Germinal center (tissue), 1 donor: ENCODE measurements at places on chromosomes 16 and 17.

DNA sequence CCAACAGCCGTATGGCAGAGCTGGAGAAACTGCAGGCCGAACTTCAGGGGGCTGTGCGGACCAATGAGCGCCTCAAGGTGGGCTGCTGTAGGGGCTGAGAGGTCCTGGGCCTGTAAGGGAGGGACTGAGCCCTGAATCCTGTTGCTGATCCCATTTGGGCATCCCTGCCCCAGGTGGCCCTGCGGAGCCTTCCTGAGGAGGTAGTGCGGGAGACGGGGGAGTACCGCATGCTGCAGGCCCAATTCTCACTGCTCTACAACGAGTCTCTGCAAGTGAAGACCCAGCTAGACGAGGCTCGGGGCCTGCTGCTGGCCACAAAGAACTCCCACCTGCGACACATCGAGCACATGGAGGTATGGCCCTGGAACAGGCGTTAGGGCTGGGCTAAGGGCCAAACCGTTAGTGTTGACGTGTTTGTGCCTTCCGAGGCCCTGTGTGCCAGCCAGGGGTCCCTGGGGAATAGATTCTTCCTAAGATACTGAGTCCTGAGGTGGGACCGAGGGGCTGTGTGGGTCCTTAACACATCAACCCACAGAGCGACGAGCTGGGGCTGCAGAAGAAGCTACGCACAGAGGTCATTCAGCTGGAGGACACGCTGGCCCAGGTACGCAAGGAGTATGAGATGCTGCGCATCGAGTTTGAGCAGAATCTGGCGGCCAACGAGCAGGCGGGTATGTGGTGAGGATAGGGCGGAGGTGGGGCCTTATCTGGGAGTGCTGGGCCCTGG is 4.2 kb downstream of the RNF40 start:
- no peak for DNase-seq

GRCh38 chr16:49324703-49325102 is 43.1 kb upstream of the CBLN1 start:
- no peak for DNase-seq

- no peak for DNase-seq
Observed at GRCh38 chr17:8310601-8311123, 621 bp downstream of the ARHGEF15 start.

DNA sequence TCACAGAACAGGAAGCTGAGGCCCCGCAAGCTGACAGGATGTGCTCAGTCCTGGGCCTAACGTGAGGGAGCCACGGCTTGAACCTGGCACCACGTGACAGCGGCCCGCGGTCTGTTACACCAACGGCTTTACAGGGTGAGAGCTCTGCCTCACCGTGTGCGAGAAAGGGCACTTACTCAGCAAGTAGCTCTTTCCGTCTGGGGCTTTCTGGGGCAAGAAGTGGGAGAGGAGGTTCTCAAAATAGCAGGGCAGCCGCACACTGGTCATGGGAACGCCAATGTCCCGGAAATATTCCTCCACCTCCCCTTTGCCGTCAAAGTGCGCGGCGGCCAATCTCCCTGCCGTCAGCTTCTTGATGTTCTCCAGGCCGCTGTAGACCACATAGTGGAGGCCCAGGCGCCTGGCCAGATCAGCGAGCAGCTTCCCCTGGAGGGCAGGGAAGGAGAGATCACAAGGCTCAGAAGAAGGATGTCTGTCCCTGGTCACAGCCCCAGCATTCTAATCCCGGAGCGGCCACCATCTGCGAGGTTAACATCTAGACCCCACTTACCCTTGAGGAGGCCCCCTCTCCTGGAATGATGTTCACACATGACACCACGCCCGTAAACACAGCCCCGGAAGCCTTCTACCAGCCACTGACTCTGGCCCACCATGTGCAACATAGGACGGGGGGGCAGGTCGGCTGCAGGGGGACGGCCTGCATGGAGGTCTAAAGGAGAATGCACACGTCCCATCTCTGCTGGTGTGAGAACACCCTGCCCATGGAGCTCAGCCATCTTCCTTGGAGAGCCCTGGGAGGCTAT is 8.2 kb downstream of the NMRAL1 start:
- DNase-seq: no peak

- no peak for DNase-seq
Observed at GRCh38 chr17:2958706-2959222, 104.6 kb downstream of the OR1D5 start.

- no peak for DNase-seq
Observed at GRCh38 chr16:12025472-12025871, 48.9 kb downstream of the SNX29 start.

GRCh38 chr17:32971171-32971570 is 20.5 kb upstream of the SPACA3 start:
- no peak for DNase-seq

DNA sequence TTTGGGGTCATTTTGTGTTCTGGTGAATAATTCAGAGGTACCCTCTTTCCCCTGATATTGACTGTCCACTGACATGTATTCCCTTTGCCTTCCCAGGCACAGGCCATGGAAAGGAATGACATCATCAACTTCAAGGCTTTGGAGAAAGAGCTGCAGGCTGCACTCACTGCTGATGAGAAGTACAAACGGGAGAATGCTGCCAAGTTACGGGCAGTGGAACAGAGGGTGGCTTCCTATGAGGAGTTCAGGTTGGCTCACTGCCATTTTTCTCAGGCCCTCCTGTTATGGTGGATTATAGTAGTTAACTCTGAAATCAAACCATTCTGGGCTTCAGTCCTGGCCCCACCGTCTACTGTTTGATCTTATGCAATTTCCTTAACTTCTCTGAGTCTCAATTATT is 1.6 kb upstream of the EFTUD2 start:
- no peak for DNase-seq

GRCh38 chr16:82236415-82236814 is 66.4 kb upstream of the MPHOSPH6 start:
- no peak for DNase-seq

- no peak for DNase-seq
Observed at GRCh38 chr16:58026705-58027160, 1.2 kb downstream of the MMP15 start.

- DNase-seq: peak; percentile 60
Observed at GRCh38 chr16:26795184-26795583, 271.5 kb upstream of the C16orf82 start.

DNA sequence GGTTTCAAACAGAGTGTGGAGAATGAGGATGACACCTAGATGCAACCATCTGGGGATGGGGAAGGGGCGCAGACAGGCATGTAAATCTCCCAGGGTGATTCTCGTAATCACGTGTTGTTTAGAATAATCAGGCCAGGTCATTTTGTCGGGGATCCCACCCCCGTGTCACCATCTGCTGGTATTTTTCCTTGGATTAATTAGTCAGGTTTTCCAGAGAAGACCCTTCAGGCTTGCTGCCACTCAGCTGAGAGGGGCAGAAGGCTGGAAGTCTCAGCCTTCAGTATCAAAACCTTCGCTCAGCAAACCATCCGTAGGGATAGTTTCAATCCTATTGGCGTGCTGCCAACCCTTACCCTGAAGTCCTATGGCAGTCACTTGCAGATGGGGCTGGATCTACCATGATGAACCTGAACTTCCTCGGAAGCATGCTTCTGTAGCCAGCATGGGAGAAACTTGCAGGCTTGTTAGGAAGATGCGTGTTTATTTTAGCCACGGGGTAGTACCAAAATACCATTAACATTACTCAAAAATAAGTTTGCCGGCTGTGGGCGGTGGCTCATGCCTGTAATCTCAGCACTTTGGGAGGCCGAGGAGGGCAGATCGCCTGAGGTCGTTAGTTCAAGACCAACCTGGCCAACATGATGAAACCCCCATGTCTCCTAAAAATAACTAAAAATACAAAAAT is 7.5 kb upstream of the ADCY9 start:
- no peak for DNase-seq

DNA sequence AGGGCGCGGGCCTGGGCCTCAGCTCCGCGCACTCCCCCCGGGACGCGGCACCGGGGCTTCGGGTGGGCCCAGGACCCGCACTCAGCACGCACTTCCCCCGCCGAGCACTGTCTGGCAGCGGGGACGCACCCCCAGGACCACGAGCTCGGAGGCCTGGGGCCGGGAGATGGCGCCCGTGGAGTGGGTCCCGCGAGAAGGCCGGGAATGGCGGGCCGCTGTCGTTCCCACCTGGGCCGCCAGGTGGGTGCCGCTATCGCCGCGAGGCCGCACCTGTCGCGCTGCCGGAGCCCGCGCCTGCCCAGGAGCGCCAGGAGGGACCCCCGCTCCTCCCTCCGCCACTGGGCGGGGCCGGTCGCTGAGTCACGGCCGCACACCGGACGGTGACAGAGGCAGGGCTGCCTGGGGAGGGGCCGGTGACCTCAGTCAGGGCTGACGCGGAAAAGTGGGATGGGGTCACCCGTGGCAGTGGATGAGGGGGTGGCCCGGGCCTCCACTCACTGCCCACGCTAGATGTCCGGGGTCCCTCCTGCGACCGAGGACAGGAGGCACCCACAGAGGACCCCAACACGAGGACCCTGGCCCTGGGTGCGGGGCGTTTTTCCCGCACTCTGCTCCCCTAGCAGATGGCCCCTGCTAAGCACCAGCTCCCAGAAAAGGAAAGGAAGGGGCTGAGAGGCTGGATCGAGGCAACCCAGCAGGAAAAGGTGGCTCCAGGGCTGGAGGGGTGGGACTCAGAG is 6.9 kb upstream of the ACTG1 start:
- peak; percentile 67 for DNase-seq

- no peak for DNase-seq
Observed at GRCh38 chr17:4174556-4174955, 31.6 kb downstream of the CYB5D2 start.

DNA sequence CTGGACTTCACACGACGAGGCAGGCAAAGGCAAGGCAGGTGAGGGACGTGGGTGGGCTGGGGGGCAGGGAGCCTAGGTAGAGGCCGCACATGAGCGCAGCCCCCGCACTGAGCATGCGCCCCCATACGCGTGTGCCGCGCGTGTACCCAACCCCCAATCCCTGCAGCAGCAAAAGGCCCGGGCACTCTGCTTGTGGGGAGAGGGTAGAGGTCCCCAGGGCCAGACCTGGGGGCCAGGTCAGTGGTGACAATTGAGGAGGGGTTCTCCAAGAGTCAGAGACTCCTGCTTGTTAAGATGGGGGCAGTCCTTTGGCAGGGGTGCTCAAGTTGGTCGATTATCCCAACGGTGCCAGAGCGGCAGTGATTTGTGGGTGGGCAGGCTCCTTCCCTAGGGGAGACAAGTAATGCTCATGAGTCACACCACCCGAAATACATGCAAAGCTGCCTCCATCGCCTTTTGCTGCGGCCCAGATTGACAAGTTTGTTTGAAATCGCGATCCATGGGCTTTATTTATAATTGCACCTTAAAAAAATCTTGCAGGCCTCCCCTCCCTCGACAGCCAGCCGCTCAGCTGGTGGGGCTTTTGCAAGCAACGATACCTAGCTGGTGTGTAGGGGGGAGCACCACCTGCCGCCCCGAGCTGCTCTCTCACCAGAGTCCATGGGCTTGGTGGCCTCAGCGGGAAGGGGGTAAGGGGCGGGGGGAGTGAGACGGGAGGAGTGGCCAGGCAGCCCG is 1.1 kb upstream of the GIT1 start:
- no peak for DNase-seq

- no peak for DNase-seq
Observed at GRCh38 chr16:85917959-85918358, 19.0 kb downstream of the IRF8 start.

DNA sequence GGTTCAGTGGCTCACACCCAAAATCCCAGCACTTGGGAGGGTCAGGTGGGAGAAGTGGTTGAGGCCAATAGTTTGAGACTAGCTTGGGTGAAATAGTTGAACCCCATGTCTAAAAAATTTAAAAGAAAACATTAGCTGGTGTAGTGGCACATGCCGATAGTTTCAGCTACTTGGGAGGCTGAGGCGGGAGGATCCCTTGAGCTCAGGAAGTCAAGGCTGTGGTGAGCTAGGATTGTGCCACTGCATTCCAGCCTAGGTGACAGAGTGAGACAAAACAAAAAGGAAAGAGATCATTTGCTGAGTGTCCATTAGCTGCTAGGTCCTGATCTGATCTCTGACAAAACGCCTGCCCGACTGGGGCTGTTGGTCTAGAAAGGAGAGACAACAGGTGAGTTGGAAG is 14.1 kb upstream of the DBNDD1 start:
- no peak for DNase-seq

DNA sequence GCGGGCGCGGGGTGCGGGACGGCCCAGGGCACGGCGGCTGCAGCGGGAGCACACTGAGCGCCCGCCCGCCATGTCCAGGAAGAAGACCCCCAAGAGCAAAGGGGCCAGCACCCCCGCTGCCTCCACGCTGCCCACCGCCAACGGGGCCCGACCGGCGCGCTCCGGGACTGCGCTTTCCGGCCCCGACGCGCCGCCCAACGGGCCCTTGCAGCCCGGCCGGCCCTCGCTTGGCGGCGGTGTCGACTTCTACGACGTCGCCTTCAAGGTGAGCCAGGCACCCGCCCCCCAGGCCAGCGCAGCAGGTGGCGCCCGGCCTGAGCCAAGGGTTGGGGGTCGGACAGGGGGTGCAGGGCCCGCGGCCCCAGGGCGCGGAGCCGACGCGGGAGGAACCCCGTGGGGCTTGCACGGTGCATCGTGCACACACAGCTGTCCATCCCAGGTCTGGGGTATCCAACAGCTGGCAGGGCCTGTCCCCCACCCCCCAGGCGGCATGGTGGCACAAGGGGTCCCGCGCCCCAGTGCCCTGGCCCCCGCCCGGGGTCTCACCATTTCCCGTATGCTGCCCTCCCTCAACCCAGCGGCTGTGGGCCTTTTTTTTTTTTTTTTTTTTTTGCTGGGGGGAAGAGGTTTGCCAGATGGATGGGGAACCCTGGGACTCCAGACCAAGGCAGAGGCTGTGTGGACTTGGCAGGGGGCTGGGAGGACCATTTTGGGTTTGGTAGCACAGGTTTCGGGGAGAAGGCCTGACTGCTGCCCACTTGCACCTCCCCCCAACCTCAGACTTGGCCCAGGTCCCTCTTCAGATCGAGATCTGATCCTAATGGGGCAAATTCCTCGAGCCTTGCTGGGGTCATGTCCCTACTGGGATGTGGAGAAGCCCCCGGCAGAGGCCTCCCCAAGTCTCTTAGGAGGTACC is 547 bp downstream of the RAB26 start:
- no peak for DNase-seq

- no peak for DNase-seq
Observed at GRCh38 chr17:80000981-80001775, 34.5 kb downstream of the TBC1D16 start.

- peak; percentile 44 for DNase-seq
Observed at GRCh38 chr17:68288804-68289203, 2.1 kb downstream of the SLC16A6 start.

DNA sequence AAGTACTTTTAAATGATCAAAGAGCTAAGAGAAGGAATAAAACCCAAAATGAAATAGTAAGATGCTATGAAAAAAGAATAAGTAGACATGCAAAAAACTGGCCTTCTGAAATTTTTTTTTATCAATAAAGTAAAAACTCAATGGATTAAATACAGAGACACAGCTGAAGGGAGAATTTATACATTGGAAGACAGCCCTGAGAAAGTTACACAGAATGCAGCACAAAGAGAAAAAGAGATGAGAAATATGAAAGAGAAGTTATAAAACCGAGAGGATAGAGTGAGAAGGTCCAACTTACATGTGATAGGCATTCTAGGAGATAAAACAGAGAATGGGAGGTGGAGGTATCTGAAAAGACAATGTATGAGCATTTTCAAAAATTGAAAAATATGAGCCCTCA is 57.0 kb downstream of the MARF1 start:
- no peak for DNase-seq

GRCh38 chr17:77098884-77099545 is 41.8 kb upstream of the SEC14L1 start:
- no peak for DNase-seq
